Suprapubic skin (tissue), 4 donors: ENCODE measurements at places on chromosomes 1 and 21. TPM values are rescaled to one million over a fixed set of nuclear protein-coding genes. Genes with fewer than 3 reads are reported as not detected.

DNA sequence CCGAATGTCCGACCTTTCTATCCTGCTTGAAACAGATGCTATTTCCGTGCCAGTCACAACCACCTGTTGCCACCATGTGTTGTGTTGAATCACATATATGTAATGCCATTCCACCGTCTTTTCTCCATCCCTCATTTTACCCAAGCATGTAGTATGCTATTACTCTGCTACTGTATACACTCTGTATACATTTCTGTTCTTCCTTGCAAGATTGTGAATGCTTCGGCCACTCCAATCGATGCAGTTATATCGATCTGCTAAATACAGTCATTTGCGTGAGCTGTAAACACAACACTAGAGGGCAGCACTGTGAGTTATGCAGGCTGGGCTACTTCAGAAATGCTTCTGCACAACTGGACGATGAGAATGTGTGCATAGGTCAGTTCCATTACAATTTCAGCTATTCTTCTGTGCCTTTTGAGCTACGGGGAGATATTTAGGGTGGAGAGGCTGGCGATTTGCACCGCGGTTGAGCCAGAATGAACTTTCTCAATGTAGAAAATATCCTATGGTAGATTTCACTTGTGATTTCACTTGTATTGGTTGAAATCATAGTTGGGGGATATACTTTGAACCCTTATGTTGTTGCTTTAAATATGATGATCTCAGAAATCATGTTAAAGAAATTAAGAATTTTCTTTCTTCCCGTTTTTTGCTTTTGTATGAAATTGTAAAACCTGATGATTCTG, 289.8 kb downstream of the NTNG1 start:
- H3K36me3 ChIP-seq, result no peaks in the 10 kb centered on the region
- no peaks in the 10 kb centered on the region for H3K27me3 ChIP-seq
- H3K27ac ChIP-seq, result no peak overlapping the region
- no peaks in the 10 kb centered on the region for H3K4me1 ChIP-seq
- no peak for DNase-seq

- DNase-seq, result no peak
- H3K36me3 ChIP-seq, result no peaks in the 10 kb centered on the region
- H3K27ac ChIP-seq, result no peak overlapping the region
- H3K27me3 ChIP-seq, result no peaks in the 10 kb centered on the region
Measured at GRCh38 chr1:64743954-64744491, 852 bp upstream of the RAVER2 start.

DNA sequence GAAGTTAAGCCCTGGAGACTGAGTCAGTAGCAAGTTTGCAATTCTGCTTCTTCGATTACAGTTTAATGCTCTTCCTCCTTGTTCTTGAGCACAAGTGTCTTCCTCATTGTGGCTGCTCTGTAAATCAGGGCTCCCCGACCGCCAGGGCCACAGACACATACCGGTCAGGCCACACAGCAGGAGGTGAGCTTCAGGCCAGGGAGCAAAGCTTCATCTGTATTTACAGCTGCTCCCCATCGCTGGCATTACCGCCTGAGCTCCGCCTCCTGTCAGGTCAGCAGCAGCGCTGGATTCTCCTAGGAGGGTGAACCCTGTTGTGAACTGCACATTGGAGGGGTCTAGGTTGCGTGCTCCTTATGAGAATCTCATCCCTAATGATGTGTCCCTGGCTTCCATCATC, 1.7 kb upstream of the TRAPPC10 start:
- no peaks in the 10 kb centered on the region for H3K36me3 ChIP-seq
- H3K4me1 ChIP-seq, result peaks cover 35% of the 10 kb centered on the region
- H3K27ac ChIP-seq, result no peak overlapping the region

Gene SLC37A1
- total RNA-seq, result 20.3 TPM

Gene ELF3
- 39.9 TPM for total RNA-seq

DNA sequence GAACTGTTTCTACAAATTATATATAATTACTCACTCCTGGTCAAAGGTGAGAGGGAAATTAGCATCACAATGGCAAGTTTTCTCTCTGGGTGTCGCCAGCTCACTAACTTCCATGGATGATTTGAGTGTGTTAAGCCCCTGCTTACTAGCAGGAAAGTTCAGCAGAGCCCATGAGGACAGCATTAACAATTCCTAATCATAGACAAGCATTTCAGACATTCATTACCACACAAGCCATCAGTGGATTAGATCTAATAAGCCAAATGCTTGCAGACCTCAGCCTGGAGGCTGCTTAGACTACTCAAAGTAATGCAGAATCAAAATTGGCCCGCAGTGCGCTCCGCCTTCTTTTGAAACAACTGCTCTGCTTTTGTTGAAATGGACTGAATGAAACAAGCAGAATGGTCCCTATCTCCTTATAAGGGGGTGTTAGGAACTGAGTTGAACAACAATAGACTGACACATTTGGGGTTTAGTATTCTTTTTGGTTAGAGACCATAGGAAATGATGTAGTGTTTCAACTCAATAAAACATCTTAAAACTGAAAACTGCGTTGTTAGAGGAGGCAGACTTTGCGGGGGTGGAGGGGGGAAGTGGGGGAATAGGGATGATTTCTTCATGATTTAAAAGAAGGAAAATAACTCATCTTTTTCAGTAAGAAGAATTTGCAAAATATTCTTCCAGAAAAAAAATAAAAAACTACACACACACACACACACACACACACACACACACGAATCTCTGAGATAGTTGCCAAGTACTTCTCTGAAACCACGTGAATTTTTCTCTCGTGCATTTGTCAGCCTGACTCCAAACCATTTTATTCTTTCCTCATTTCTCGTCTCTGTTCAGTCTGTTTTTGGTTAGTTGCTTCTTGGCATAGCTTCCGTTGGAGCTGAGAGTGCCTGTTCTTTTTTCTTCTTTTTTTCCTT, 54.6 kb downstream of the GORAB start:
- no peaks in the 10 kb centered on the region for H3K36me3 ChIP-seq
- DNase-seq, result no peak
- H3K27me3 ChIP-seq, result no peaks in the 10 kb centered on the region
- peaks cover 3% of the 10 kb centered on the region for H3K4me1 ChIP-seq
- peak overlapping the region; percentile 78 for H3K27ac ChIP-seq

DNA sequence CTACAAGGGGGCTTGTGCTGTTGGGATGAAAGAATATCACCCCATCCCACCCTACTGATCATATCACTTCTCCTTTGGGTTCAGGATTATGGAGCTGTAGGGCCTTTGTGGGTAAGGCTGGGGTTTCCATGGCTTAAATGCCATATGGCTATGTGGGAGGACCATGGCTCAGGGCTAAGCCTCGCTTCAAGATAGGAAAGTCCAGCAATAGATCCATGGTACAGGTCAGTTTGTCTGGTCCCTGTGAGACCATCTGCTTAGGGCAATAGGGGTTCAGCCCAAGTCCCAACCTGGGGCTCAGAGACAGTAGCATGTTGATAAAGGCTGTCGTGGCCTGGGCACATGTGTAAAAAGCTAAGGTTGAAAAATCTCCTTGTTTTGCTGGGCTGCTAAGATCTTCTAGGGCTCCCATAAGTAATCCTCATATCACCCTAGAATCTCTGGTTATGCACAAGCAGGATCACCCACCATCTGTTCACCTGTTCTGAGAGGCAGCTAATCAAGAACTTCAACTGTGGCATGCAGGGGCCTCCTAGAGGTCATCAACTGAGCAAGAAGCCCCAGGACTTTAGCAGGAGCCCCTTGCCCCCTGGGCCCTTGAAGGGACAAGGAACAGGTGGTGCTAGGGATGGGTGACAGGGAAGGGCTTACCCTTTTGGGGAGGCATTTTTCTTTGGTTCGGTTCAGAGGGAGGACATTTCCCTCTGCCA, 66.5 kb downstream of the UBE2T start:
- no peaks in the 10 kb centered on the region for H3K36me3 ChIP-seq
- peak; percentile 26 for DNase-seq
- peaks cover 8% of the 10 kb centered on the region for H3K27me3 ChIP-seq
- H3K4me3 ChIP-seq, result no peak overlapping the region
- H3K4me1 ChIP-seq, result no peaks in the 10 kb centered on the region

- peaks cover 51% of the 10 kb centered on the region for H3K36me3 ChIP-seq
- DNase-seq, result no peak
- peaks cover 7% of the 10 kb centered on the region for H3K4me1 ChIP-seq
- no peaks in the 10 kb centered on the region for H3K27me3 ChIP-seq
- no peak overlapping the region for H3K27ac ChIP-seq
Measured at GRCh38 chr1:179121159-179121938, 39.5 kb downstream of the TOR3A start.

Gene CLIC6
- total RNA-seq, result 10.0 TPM

- no peaks in the 10 kb centered on the region for H3K36me3 ChIP-seq
- no peak overlapping the region for H3K4me3 ChIP-seq
- no peak for DNase-seq
- no peak overlapping the region for H3K27ac ChIP-seq
- H3K4me1 ChIP-seq, result peaks cover 27% of the 10 kb centered on the region
Measured at GRCh38 chr1:186838380-186839040, 9.8 kb downstream of the PLA2G4A start.

DNA sequence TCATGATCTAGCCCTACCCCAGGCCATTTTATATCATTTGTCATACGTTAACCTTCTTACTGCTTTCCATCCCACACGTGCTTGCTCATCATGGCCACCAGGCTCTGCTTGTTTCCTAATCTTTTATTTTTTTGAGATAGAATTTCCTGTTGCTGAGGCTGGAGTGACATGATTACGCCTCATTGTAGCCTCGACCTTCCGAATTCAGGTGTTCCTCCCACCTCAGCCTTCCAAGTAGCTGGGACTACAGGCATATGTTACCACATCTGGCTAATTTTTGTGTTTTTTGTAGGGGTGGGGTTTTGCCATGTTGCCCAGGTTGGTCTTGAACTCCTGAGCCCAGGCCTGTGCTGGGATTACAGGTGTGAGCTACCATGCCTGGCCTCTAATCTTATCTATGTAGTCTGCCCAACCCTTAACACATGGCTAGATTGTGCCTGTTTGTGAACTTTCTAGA, 3.3 kb downstream of the UAP1 start:
- no peak overlapping the region for H3K27ac ChIP-seq
- no peaks in the 10 kb centered on the region for H3K27me3 ChIP-seq
- H3K36me3 ChIP-seq, result peaks cover 7% of the 10 kb centered on the region

Gene KRTAP10-4
- 11.8 TPM for total RNA-seq

GRCh38 chr1:23044035-23044434, 24.8 kb downstream of the KDM1A start:
- DNase-seq, result no peak
- H3K36me3 ChIP-seq, result no peaks in the 10 kb centered on the region
- H3K27ac ChIP-seq, result no peak overlapping the region
- H3K27me3 ChIP-seq, result no peaks in the 10 kb centered on the region
- H3K4me1 ChIP-seq, result peaks cover 10% of the 10 kb centered on the region

- DNase-seq, result no peak
- H3K27me3 ChIP-seq, result no peaks in the 10 kb centered on the region
- no peak overlapping the region for H3K27ac ChIP-seq
- H3K4me3 ChIP-seq, result no peak overlapping the region
- no peaks in the 10 kb centered on the region for H3K4me1 ChIP-seq
Measured at GRCh38 chr1:246544001-246544400, 22.1 kb downstream of the TFB2M start.

Gene SFN
- 676 TPM for total RNA-seq

Gene TCHHL1
- 3.3 TPM for total RNA-seq

GRCh38 chr1:36909946-36910725, 124.2 kb downstream of the GRIK3 start:
- peaks cover 36% of the 10 kb centered on the region for H3K27me3 ChIP-seq
- no peak overlapping the region for H3K4me3 ChIP-seq
- no peak for DNase-seq

DNA sequence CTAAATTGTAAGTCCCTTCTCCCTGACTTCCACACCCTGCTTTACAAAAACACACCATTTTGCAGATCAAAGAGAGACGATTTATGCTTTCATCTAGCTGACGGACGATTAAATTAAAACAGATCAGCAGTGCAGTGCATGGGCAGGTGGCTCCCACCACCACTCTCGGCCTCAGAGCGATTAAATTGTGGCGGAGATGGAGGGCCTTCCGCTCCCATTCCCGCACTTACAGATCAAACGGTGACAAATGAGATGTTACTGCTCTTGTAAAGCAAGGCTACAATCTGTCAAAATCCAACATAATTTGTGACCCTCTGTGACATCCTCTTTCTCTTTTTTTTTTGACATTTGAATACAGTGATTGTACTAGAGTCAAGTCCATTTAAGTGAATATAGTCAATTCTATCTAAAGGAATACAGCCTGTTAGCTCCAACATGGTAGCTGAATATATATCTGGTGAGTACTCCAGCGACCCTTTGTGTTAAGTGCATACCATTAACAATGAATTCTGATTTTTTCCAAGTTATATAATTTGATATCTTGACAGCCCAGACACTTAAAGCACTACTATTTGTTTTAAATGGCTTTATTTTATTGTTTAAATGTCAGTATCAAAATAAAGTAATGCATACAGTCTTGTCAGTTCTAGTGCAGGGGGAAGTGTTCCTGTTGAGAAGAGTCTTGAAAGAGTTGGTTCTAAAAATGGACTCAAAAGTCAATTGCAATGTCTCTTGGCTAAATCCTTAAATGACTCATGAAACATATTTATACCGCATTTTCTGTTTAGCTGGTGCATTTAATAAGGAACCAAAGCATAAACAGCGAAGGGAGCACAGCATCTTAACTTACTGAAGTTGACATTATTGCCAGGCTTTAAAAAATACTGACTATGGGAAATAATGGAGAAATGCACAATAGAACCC, 109.0 kb downstream of the ESRRG start:
- H3K36me3 ChIP-seq, result no peaks in the 10 kb centered on the region
- no peaks in the 10 kb centered on the region for H3K4me1 ChIP-seq
- no peaks in the 10 kb centered on the region for H3K27me3 ChIP-seq

Gene TAS1R1
- total RNA-seq, result 0.40 TPM

Gene BEST4
- total RNA-seq, result not detected

DNA sequence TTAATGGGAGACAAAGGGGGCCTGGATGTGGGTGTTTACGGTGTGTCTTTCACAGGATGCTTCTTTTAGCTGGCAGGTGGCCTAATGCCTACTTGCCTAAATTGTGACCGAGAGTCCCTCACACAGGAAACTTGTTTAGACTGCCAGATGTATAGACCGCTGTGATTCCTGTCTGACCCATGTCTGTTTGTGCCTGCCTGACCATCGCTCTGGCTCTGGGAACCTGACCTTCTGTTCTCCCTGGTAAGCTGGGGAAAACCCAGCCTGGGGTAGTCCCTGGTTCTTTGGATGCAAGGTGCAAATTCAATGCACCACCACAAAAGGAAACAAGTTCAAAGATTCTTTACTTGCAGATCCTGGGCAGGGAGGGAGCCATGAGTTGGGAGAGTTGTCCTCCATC, 68.4 kb downstream of the DMRTA2 start:
- H3K27me3 ChIP-seq, result peaks cover 38% of the 10 kb centered on the region
- no peak for DNase-seq
- no peaks in the 10 kb centered on the region for H3K36me3 ChIP-seq
- H3K27ac ChIP-seq, result no peak overlapping the region
- H3K4me1 ChIP-seq, result no peaks in the 10 kb centered on the region
- H3K4me3 ChIP-seq, result no peak overlapping the region

DNA sequence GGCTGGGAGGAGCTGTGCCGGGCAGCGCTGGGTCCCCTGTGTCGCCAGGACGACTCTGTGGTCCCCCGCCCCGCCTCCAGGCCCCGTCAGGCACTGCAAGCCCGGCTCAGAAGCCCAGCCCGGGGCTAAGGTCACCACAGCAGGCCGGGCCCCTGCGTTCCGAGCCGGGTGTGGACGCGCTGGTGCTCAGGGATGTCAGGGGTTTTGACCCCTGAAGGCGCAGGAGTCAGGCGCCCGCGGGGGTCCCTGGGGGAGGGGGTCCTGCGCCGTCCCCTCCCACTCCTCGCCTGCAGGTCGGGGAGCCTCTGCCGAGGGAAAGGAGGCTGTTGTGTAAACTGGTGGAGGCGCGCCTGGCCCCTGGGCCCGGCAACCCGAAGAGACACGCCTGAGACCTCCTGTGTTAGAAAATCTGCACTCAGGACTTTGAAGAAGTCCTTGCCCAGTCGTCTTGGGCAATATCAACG, 23.7 kb upstream of the TMEM54 start:
- DNase-seq, result no peak
- no peaks in the 10 kb centered on the region for H3K36me3 ChIP-seq

Gene CDC7
- 2.2 TPM for total RNA-seq

Gene NEGR1
- total RNA-seq, result 9.9 TPM

Gene AVPR1B
- not detected for total RNA-seq
